ENCODE measurements at places on chromosomes 1 and 21. TPM values are rescaled to one million over a fixed set of nuclear protein-coding genes. Genes with fewer than 3 reads are reported as not detected.

Gene GLUL
- total RNA-seq = 20.3 TPM

Gene BMP8B
- total RNA-seq = 4.2 TPM

Gene SLC35F3
- 3.8 TPM for total RNA-seq

Gene MTARC2
- total RNA-seq = 11.5 TPM

Gene ASTN1
- total RNA-seq = not detected

Gene BATF3
- total RNA-seq = 32.0 TPM

Gene FLG2
- total RNA-seq = not detected

Gene TCHHL1
- not detected for total RNA-seq

Gene HCN3
- 5.8 TPM for total RNA-seq
